Mesangial cell (primary cell): ENCODE measurements at places on chromosomes 12 and 14. TPM values are rescaled to one million over a fixed set of nuclear protein-coding genes. Genes with fewer than 3 reads are reported as not detected.

AQP6 gene
- under 0.01 TPM in 1 of 2 replicates, not detected in the other for total RNA-seq

NOPCHAP1 gene
- 8.4 and 15.6 TPM in 2 replicates for total RNA-seq

CLEC1B gene
- not detected in 2 replicates for total RNA-seq

CFAP73 gene
- not detected in 2 replicates for total RNA-seq

CYP27B1 gene
- 0.65 and 2.3 TPM in 2 replicates for total RNA-seq

RPGRIP1 gene
- total RNA-seq: not detected in 2 replicates

LBHD2 gene
- 0.76 TPM in 1 of 2 replicates, not detected in the other for total RNA-seq

AQP2 gene
- not detected in 2 replicates for total RNA-seq

OGFOD2 gene
- total RNA-seq: 17.6 and 24.1 TPM in 2 replicates

IL26 gene
- total RNA-seq: not detected in 2 replicates

AMHR2 gene
- total RNA-seq: not detected in 2 replicates
